GM13976 (cell line): ENCODE measurements at places on chromosomes 1 and 21.

- no peak for DNase-seq
Measured at GRCh38 chr1:179808503-179808902, 65.4 kb downstream of the FAM163A start.

GRCh38 chr1:98761219-98761865, 99.8 kb downstream of the SNX7 start:
- DNase-seq: no peak

DNA sequence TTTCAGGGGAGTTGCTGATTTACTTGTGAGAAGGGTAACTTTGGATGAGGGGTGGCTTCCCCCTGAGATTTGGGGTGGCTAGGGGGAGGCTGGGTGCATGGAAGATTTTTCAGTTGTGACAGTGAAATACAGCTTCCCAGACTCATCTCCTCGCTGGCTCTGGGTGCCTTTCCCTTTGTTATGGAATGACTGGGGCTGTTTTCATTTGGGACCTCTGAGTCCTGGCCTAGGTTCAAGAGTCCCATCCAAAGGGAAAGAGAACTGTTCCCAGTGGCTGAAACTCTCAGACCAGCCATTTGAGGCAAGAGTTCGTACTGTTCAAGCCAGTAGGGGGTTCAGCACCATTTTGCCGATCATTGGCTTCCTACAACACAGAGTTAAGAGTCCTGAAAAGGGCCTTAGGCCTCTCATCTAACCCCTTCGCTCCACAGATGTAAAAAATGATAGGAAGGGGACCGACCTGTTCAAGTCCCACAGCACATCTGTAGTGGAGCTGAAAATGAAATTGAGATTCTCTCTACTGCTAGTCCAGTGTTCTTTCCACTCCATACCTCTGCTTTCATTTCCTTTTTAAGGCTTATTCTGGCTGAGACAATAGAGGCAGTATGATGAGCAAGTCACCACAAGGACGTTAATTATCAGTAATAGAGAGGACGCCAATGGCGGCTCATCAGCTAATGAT, 958 bp downstream of the DDR2 start:
- peak; percentile 22 for DNase-seq

DNA sequence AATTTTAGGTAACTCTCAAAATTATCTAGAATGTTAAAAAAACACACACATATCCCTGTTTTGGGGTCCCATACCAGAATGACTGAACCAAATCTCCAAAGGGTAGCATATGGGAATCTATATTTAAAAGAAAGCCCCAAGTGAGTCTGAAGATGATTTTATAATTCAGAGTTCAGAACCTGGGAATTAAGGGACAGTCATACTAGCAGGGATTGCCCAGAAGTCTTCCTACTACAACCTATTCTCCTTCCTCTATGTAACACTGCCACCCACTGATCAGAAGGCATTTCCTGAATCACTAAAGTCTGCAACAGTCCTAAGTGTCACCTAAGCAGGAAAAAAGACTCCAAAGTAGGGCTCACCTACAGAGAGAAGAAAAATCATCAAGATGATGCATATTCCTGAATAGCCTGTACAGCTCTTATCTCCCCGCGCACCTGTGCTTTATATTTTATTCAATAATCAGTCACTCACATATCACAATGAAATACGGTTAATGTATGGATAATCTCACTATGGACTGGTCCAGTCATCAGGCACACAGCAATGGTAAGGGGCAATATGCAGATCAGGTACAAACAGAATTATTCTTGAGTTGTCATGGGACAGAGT, 4.9 kb downstream of the RGS1 start:
- DNase-seq: no peak

- no peak for DNase-seq
Measured at GRCh38 chr1:91895832-91896556, 10.0 kb upstream of the TGFBR3 start.

DNA sequence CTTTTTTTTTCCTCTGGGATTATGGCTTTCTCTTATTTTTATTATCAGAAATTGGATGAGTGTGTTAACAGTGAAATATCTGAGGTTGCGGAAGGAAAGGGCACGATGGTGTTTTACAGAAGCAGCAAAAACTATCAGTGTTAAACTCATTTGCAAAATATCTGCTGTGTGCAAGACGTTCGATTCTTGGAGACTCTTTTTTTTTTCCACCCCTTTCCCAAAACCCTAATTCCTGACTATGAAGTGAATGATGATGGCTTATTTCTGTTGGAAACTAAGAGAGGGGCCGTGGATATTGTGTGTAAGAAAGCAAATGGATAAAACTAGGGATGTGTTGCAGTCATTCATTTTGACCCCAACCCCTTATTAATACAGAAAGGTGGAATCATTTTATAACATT, 677 bp downstream of the NCAM2 start:
- DNase-seq: no peak

DNA sequence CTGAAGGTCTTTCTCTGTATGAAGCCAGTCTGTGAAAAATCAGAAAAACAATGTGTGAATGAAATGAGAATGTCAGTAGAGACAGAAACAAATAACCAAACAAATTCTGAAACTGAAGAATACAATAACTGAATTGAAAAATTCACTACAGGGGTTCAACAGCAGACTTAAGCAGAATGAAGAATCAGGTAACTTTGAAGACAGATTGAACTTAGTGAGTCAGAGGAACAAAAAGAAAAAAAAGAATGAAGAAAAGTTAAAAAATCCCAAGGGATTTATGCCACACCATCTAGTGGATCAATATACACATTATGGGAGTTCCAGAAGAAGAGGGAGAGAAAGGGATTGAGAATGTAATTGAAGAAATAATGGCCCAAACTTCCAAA, 14.6 kb downstream of the ZNF691 start:
- no peak for DNase-seq

DNA sequence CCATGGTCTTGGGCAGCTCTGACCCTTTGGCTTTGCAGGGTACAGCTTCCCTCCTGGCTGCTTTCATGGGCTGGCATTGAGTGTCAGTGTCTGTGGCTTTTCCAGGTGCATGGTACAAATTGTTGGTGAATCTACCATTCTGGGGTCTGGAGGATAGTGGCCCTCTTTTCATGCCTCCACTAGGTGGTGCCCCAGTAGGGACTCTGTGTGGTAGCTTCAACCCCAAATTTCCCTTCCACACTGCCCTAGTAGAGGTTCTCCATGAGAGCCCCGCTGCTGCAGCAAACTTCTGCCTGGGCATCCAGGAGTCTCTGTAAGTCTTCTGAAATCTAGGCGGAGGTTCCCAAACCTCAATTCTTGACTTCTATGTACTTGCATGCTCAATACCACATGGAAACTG, 494.5 kb upstream of the LRRC7 start:
- DNase-seq: no peak

- DNase-seq: no peak
Measured at GRCh38 chr1:64678366-64678765, 66.5 kb upstream of the RAVER2 start.

GRCh38 chr1:107786203-107786845, 178.7 kb downstream of the VAV3 start:
- DNase-seq: no peak

- DNase-seq: no peak
Measured at GRCh38 chr1:244162786-244163530, 111.9 kb downstream of the ZBTB18 start.

GRCh38 chr1:23611601-23612327, 52.5 kb upstream of the ID3 start:
- no peak for DNase-seq

DNA sequence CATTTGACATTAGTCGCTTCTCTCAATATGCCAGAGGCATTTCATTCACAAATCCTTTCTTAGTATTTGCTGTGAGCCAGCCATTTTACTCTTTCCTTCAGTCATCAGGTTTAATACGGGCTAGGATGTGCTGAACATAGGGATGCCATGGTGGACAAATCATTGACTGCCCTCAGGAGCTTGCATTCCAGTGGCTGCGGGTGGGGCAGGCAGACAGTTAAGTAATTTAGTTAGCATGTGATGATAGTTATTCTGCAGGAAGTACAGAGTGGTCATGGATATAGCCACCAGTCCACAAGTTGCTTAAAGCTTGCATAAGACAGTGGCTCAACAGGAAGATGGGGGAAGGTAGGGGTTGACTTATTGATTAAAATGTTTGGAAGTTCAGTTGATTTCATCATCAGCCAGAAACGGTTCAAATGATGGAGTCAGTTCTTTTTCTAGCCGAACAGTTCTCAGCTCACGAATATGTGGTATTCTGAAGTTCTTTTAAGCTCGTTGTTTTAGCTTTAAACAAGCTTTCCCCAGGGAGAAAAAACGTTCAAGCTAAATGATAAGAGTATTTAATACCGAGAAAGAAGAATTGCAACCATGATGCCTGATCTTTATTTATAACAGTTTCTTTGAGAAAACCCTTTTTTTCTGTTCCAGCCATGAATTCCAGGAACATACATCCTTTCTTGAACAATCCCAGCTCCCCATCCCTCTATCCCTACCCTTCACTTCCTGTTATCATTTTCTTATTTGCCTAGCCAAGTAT, 1.4 kb downstream of the SLC22A15 start:
- no peak for DNase-seq

DNA sequence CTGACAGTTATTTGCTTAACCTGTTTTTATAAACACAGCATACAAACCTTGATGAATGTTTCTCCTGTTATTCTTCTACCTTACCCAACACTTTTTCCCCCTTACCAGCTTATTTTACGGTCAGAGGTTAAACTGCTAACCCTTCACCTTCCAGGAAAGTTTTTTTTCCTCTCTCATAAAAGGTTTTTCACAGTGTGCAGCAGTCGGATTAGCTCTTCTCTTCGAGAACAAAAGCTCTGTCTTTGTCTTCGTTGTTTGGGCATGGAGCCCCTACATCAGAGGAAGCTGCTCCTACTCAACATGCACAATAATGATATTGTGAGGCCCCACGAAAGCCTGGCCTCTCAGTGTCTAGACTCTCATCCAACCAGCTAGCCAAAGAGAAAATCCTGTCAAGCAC, 42.0 kb downstream of the DENND1B start:
- no peak for DNase-seq

DNA sequence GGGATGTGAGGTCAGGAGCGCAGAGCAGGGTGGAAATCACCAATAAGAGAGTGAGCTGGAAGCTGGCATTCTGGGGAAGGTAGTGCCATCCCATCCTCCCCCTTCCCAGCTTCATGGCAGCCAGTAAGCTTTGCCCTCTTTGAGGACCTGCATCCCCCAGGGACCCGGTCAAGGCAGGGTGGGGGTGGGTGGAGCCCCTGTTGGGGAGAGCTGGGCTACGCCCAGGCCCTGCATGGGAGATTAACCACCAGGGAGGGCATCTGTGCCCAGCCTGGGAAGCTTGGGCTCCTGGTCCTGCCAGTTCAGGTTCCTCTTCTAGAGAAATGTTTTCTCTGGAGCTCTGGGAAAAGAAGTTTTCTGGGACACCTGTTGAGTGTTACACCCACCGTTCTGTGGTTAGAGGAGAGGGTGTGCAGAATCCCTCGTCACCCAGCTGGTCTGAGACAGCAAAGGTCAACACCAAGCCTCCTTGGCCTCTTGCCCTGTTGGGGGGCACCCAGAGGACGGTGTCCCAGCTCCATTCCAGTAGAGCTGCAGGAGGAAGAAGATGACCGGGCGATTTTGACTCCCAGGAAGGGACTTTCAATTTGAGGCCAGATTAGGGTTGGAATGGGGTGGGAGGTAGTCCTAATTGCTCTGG, 30.1 kb upstream of the TENT5C start:
- DNase-seq: no peak
